ENCODE measurements at places on chromosomes 5 and 9.

DNA sequence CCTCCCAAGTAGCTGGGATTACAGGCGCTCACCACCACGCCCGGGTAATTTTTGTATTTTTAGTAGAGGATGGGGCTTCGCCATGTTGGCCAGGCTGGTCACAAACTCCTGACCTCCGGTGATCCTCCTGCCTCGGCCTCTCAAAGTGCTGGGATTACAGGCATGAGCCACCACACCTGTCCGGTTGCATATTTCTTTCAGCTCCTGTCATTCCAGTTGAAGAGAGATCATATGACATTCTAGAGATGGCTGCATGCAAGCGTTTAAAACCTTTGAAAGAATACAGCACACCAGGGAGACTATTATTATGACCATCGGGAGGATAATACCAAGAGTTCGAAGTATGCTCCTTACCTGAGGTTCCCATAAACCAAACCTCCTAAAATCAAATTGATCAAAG, 9.6 kb upstream of the NIM1K start:
- no peak for DNase-seq
- no peaks in the 10 kb centered on the region for H3K4me1 ChIP-seq
- no peak overlapping the region for H3K4me3 ChIP-seq
- H3K27me3 ChIP-seq: no peaks in the 10 kb centered on the region
- H3K27ac ChIP-seq: no peak overlapping the region
- peaks cover 7% of the 10 kb centered on the region for H3K36me3 ChIP-seq

GRCh38 chr9:37963936-37964739, 60.2 kb upstream of the SLC25A51 start:
- H3K27ac ChIP-seq: peak overlapping the region; percentile 87
- peaks cover 52% of the 10 kb centered on the region for H3K4me1 ChIP-seq
- no peak overlapping the region for H3K4me3 ChIP-seq
- DNase-seq: peak; percentile 70
- no peaks in the 10 kb centered on the region for H3K27me3 ChIP-seq

- H3K4me3 ChIP-seq: no peak overlapping the region
- no peak overlapping the region for H3K27ac ChIP-seq
- no peaks in the 10 kb centered on the region for H3K36me3 ChIP-seq
- H3K4me1 ChIP-seq: no peaks in the 10 kb centered on the region
Measured at GRCh38 chr5:96473155-96473554, 40.1 kb upstream of the PCSK1 start.

DNA sequence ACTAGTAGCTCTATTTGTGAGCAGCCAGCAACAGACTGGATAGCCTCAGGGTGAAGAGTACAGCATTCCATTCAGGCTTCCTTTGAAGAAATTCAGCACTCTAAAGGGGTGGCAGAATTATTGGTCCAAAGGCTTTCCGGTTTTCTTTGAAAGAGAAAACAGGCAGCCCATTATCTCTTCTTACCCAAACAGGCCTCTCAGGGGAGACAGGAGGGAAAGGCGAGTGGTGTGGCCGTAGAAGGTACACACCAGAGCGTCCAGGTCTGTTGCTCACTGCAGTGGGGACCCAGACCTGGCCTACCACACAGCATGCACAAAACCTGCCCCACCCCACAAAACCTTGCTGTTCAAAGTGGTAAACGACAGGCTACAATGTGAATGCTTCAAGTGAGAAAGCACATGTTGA, 83.3 kb downstream of the ZNF608 start:
- no peaks in the 10 kb centered on the region for H3K36me3 ChIP-seq
- H3K27me3 ChIP-seq: no peaks in the 10 kb centered on the region
- H3K27ac ChIP-seq: peak overlapping the region; percentile 18
- DNase-seq: no peak
- peaks cover 48% of the 10 kb centered on the region for H3K4me1 ChIP-seq

- no peaks in the 10 kb centered on the region for H3K36me3 ChIP-seq
- DNase-seq: no peak
- no peak overlapping the region for H3K4me3 ChIP-seq
- peak overlapping the region; percentile 79 for H3K27ac ChIP-seq
- H3K27me3 ChIP-seq: no peaks in the 10 kb centered on the region
- H3K4me1 ChIP-seq: peaks cover 44% of the 10 kb centered on the region
Measured at GRCh38 chr9:94908011-94908563, 181.6 kb downstream of the AOPEP start.

DNA sequence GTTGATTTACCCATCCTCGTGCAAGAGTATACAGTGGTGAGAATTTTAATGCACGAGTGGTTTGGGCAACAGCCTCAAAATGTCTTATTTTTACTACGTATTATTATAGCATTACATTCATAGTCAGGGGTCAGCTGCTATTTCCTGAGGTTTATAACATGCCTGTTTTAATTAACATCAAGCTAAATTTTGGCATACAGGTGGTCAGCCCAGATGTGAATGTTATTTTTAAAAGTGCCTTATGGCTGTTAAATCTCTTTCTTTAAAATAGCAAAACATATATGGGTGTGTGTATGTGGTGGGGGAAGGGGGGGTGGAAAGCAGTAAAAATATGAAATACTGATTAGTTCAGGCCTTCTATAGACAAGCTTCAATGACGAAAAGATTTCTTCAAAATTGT, 424.5 kb upstream of the CLINT1 start:
- H3K4me3 ChIP-seq: no peak overlapping the region
- no peaks in the 10 kb centered on the region for H3K36me3 ChIP-seq
- peaks cover 4% of the 10 kb centered on the region for H3K4me1 ChIP-seq
- no peak overlapping the region for H3K27ac ChIP-seq

- no peaks in the 10 kb centered on the region for H3K4me1 ChIP-seq
- no peaks in the 10 kb centered on the region for H3K36me3 ChIP-seq
- no peak for DNase-seq
- H3K4me3 ChIP-seq: no peak overlapping the region
- no peak overlapping the region for H3K27ac ChIP-seq
Measured at GRCh38 chr9:120362446-120362845, 217.5 kb downstream of the CDK5RAP2 start.

DNA sequence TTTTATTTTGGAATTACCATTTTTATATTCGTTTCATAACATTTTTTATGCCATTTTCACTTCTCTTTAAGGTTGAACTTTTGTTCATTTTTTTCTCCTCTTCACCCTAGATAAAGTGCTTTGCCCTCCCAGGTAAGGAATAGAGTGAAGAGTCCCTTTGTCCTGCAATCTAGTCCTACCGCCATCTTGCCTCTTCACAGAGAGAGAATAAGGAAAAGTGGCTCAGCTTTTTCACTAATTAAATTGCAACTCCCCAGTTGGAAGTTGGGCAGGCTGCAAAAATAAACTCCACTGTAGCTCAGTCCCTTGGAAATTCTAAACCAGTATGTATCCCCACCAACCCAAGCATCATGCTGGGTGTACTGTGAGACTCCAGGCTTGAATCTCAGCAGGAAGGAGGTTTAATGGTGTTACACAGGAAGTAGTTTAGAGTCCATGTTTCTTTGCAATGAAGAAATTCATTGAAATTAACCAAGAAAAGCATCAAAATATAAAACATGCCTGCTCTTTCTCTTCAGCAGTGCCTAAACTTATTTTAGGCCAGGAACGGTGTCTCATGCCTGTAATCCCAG, 60.3 kb upstream of the PCSK1 start:
- H3K36me3 ChIP-seq: no peaks in the 10 kb centered on the region
- no peak overlapping the region for H3K4me3 ChIP-seq
- no peak for DNase-seq
- H3K4me1 ChIP-seq: no peaks in the 10 kb centered on the region
- H3K27me3 ChIP-seq: no peaks in the 10 kb centered on the region

DNA sequence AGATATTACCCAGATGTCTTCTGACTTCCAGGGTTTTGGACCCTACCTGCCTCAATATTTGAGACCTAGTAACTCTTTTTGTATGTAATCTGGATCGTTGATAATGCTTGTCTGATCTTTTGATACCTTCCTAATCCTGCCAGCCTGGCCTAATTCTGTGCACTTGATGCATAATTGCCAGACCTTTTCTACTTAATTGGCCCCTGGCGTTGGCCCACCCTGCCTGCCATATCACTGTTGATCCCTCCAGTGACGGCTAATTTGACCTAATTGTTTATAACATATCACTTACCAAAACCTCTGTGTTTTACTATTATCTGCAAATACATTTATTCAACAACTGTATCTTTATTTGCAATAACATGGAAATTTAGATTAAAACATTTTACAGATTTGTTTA, 49.0 kb downstream of the SLC44A1 start:
- no peak overlapping the region for H3K4me3 ChIP-seq
- no peak for DNase-seq
- H3K27ac ChIP-seq: no peak overlapping the region
- H3K4me1 ChIP-seq: peaks cover 38% of the 10 kb centered on the region

- DNase-seq: no peak
- H3K27ac ChIP-seq: no peak overlapping the region
- H3K4me3 ChIP-seq: no peak overlapping the region
- no peaks in the 10 kb centered on the region for H3K36me3 ChIP-seq
- H3K4me1 ChIP-seq: no peaks in the 10 kb centered on the region
- H3K27me3 ChIP-seq: no peaks in the 10 kb centered on the region
Measured at GRCh38 chr5:72351376-72351775, 31.2 kb downstream of the PTCD2 start.

GRCh38 chr5:5711112-5711511, 288.6 kb downstream of the ICE1 start:
- H3K4me1 ChIP-seq: no peaks in the 10 kb centered on the region
- H3K4me3 ChIP-seq: no peak overlapping the region
- no peaks in the 10 kb centered on the region for H3K36me3 ChIP-seq
- no peak for DNase-seq
- H3K27me3 ChIP-seq: no peaks in the 10 kb centered on the region

GRCh38 chr5:17343675-17344074, 126.2 kb downstream of the BASP1 start:
- H3K27me3 ChIP-seq: no peaks in the 10 kb centered on the region
- no peak overlapping the region for H3K27ac ChIP-seq
- no peak overlapping the region for H3K4me3 ChIP-seq
- DNase-seq: no peak
- H3K4me1 ChIP-seq: peaks cover 15% of the 10 kb centered on the region

DNA sequence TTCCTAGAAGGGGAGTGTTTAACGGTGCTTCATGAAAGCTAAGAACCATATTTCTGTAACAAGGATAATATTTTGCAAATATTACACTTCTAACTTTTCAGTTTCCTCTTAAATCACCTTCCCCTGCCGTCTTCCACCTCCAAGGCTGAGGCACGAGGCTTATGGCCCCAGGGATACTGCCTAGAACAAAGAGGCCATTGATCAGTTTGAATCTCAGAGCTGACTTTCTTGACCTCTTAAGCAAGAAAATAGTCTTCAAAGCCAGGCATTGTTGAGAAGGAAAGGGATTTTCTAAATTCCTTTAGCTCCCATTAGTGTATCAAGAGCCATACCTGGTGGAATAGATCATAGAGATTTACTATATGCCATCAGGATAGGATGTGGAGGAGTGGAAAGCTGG, 566.2 kb downstream of the BNC2 start:
- H3K4me3 ChIP-seq: no peak overlapping the region
- H3K27ac ChIP-seq: no peak overlapping the region
- DNase-seq: no peak
- H3K27me3 ChIP-seq: no peaks in the 10 kb centered on the region
- H3K4me1 ChIP-seq: no peaks in the 10 kb centered on the region
- H3K36me3 ChIP-seq: no peaks in the 10 kb centered on the region

DNA sequence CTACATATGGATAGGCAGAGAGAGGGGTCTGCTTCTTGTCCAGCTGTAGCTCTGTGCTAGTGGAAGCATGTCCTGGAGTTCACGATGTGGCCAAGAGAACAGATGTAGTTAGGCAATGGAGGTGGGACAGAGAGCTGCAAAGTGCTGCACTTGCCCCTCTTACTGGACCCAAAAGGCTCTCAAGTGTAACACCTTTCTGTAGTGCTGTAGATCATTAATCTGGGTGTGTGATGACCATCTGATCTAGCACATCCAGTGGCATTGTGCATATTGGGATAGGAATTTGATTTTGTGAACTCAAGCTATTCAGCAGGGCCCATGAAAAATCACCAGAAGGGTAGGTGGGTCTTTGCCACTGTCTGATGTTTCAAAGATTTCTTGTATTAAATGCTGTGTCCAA, 151.4 kb downstream of the KDM4C start:
- H3K4me1 ChIP-seq: peaks cover 4% of the 10 kb centered on the region
- no peak overlapping the region for H3K4me3 ChIP-seq
- DNase-seq: no peak

GRCh38 chr5:36209664-36210063, 32.1 kb downstream of the NADK2 start:
- no peak overlapping the region for H3K27ac ChIP-seq
- H3K4me3 ChIP-seq: no peak overlapping the region
- H3K4me1 ChIP-seq: no peaks in the 10 kb centered on the region
- H3K36me3 ChIP-seq: peaks cover 62% of the 10 kb centered on the region

DNA sequence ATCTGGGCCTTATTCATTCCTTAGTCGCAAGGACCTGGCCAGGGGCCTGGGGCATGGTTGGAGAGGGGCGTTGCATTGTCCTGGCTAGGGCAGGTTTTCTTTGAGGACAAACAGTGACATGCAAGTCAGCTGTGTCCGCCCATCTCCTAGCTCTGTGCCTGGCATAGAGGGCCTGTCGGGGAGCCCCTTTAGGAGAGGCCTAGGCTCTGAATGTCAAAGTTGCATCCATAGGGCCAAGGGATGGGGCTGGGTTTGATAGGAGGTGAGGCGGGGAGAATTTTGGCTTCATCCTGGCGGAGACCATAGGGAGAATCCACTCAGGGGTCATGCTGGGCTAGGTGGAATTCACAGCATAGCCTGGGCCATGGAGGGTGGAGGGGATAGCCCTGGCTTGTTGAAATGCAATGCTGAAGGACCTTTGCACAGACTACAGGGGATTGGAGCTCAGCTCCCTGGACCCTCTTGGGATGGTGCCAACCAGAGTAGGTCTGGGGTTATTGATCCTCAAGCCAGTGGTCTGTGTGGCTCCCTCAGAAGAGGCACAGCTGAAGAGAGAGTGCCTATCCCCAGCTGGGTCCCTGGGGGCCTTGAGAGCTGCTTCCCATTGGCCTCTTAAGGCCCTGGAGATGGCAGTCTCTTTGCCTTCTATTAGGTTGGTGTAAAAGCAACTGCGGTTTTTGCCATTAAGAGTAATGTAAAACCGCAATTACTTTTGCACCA, 104.0 kb downstream of the RGS3 start:
- DNase-seq: no peak
- no peak overlapping the region for H3K4me3 ChIP-seq
- no peaks in the 10 kb centered on the region for H3K27me3 ChIP-seq
- H3K36me3 ChIP-seq: no peaks in the 10 kb centered on the region
- H3K4me1 ChIP-seq: peaks cover 55% of the 10 kb centered on the region

DNA sequence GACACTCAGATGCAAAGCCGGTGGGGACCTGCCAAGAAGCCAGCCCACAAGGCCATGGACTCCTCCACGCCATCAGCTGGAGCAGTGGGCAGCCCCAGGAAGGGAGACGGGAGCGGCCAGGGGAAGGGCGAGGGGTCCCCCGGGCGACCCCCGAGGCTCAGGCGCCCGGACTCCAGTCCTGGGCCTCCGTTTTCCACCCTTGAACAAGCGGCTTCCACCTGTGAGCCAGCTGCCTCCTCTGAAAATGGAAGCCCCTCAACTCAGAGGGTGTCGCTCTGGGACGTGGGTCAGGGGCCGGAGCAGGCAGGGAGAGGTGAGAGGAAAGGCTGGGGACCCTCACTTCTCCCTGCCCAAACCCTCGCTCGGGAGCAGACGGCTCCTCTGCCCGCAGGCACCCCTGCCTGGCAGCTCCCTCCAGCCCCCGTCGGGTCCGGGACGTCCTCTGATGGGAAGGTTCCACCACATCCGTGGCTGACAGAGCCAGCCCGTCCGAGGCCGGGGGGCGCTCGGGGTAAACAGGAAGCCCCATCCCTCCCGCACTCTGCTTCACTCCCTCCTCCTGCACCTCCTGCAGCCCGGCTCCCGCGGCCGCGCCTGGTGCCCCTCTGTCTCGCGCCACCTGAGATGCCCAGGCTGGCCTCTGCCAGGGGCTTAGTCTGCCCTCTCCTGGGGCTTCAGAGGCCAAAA, 3.7 kb upstream of the EGFL7 start:
- DNase-seq: no peak
- H3K36me3 ChIP-seq: no peaks in the 10 kb centered on the region
- peak overlapping the region; percentile 23 for H3K4me3 ChIP-seq
